AG08396 (cell line): ENCODE measurements at places on chromosomes 2 and 18.

GRCh38 chr2:112582314-112582746 lies 2.1 kb upstream of the CHCHD5 start:
- DNase-seq = peak; percentile 18

- no peak for DNase-seq
Observed at GRCh38 chr2:94990956-94991355, 34.6 kb upstream of the MAL start.

DNA sequence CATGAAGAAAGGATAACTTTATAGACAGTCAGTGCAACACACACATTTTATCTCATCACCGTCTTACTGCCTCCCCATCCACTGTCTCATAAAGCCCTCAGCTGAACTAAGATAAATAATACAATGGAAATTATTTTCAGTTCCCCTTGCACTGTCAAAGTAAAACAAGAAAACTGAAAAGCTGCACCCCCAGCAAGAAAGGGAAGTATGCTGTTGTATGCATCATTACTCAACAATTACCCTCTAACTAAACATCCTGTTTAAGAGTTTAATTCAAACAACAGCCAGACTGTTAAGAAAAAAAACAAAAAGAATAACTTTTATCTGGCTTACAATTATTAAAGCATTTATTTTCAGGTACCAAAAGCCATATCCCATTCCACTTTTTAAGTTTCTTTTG lies 25.0 kb downstream of the MPPE1 start:
- peak; percentile 31 for DNase-seq

GRCh38 chr2:83196225-83196624 lies 1262.9 kb downstream of the SUCLG1 start:
- DNase-seq = no peak

DNA sequence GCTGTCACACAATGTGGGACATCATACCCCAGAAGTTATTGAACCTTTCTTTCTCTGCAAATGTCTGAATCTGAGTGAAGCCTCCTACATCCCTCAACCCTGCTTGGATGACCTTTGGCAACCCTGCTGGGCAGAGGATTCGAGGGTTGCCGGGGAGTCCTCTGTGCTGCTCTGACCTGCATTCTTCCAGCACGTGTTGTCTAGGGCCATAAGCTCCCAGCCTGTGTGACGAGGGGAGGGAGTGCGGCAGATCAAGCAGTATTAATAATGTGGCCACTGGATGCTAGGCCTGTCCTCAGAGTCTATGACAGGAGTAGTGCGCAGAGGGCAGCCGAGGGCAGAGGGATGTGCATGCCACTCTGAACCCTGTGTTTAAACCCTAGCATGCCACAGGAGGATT lies 58.8 kb downstream of the RPL37A start:
- no peak for DNase-seq

DNA sequence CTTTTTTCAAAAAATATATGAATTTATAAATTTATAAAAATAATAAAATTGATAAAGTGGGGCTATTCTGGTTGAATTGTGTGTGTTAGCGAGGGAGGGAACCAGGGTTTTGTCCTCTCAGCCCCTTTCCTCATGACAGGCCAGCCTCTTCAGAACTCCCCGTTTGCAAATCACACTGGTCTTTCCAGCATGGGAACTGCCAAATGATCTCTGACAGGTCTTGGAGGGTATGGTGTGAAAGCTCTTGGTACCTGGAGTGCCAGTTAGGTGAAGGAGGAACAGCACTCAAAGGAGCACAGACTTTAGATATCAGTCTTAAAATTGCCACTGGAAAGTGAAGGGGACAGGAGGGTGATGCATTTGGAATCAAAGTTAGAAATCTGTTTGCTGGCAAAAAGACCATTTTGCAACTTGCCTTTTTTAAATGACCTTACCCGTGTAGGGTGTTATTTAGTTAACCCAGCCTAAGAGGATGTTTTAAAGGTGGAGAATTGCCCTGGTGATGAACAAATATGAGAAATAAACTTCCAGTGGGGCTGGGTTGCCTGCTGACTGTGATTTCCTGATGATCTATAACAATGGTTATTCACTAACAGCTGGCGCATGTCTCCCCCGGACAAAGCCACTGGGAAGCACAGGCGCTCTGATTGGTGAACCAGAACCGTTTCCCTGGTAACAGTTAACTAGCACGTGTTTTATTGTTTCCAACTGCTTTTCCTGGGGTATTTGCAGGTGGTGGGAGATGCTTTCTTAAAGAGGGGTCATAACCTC lies 85.3 kb upstream of the EFEMP1 start:
- peak; percentile 83 for DNase-seq

GRCh38 chr2:190862571-190862991 lies 18.0 kb upstream of the GLS start:
- DNase-seq = no peak

DNA sequence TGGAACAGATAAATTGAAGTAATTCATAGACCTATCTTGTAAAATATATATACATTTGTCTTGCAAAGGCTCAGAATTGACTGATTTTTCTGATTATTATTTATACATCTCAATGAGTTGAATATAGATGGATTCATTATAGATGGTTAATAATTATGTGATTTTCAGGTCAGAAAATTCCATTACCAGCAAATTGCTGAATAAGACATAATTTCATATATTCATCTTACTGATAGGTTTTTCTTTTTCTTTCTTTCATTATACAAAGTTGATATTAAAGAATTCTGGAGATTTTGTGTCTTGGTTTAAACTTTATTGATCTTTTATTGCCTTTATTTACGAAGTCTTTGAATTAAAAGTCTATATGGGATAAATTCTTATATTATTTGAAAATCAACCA lies 41.6 kb upstream of the SPAG16 start:
- DNase-seq = no peak

- DNase-seq = no peak
Observed at GRCh38 chr2:139963863-139964355, 1183.7 kb upstream of the NXPH2 start.

DNA sequence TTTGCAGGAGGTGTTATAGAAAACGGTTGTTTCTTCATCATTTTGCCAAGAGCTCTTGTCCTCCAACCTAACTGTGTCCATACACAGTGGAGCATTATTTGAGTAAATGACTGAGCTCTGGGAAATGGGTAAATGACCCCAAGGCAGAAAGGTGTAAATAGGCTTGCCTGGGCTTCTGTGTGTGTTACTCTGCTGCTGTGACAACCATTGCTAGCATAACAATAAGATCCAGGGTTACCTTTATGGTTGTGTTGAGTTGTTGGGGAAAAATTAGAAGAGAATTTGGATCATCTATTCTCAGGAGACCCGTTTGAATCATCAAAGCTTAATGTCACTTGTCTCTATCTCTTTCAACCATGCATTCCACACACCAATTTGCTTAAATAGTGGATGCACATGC lies 672.7 kb downstream of the DPP10 start:
- no peak for DNase-seq

DNA sequence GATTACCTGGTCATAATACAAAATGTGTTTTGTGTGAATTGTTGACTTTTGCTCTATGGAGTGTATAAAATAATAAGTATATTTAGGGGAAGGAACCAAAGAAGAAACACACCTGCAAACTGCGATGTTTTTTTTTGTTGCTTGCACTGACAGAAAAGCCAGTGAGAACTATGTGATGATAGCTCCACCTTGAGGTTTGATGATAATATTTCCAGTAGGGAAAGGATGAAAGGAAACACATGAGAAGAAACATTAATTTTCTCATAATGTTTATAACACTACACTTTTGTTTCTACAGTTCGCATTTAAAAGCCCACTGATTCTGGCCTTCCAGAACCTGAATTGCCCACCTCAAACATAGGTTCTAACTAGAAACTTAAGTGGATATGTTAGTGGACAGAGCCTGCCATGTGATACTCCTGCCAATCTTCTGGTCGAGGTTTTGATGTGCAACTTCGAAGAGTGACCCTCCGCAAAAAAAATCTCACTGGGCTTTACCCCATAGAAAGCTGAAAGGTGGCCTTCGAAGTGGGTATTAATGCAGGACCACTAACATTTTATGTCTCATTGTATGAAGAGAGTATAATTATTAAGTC lies 476.4 kb upstream of the SPHKAP start:
- DNase-seq = peak; percentile 14

GRCh38 chr2:216116418-216116817 lies 7.3 kb downstream of the XRCC5 start:
- no peak for DNase-seq

GRCh38 chr18:37762076-37762621 lies 196.6 kb upstream of the CELF4 start:
- DNase-seq = no peak

GRCh38 chr2:162430323-162430722 lies 86.4 kb downstream of the GCA start:
- no peak for DNase-seq

GRCh38 chr18:2822213-2822921 lies 24.4 kb upstream of the EMILIN2 start:
- no peak for DNase-seq
